ENCODE measurements at places on chromosomes 7 and 10. TPM values are rescaled to one million over a fixed set of nuclear protein-coding genes. Genes with fewer than 3 reads are reported as not detected.

- DNase-seq, result peak; percentile 92
These were observed at the start of gene ZMIZ1 for GRCh38 chr10:79068562-79069324. Gene ZMIZ1 (plus strand): TSS chr10:79068966. CDS start chr10:79201633, 132,667 bp downstream.

- DNase-seq, result no peak
These were observed 409 bp downstream of the DNMBP start for GRCh38 chr10:100009283-100009792.

- DNase-seq, result no peak
These were observed 116.4 kb downstream of the C10orf105 start for GRCh38 chr10:71603150-71603549.

DNA sequence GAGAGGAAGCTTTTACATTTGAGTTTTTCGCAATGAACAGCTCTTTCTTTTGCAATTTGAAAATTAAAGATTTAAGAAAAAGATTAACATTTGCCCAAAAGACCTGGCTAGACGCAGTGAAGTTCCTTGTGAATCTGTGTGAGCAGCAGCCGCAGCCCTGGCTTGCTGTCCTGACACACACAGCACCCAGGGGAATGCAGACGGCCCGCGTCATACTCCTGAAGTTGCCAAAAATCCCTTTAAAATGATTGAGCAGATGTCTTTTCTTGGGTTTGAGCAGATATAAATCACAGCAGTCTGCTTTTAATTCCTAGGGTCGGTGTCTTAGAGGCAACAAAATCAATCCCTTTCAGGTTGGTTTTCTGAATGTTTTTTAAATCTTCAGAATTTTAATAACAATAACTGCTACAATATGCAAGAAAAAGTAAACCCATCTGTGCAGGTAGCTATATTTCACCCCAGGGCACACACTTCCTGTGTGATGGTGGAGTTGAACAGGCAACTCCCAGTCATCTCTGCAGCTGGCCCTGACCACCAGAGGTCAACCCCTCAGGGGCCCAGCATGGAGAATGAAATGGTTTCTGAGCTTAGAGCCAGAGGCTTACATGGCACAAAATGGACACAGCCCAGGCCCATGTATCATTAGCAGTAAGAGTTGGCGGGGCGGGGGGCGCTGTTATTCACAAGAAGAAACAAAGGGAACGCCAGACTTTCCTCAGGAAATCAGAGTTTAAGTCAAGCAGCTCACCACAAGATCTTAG lies 32.2 kb upstream of the TRIL start:
- no peak for DNase-seq

Gene STARD3NL
- total RNA-seq, result 39.7 TPM

Gene SAP25
- 6.4 TPM for total RNA-seq

Gene PARD3
- total RNA-seq, result 67.1 TPM

DNA sequence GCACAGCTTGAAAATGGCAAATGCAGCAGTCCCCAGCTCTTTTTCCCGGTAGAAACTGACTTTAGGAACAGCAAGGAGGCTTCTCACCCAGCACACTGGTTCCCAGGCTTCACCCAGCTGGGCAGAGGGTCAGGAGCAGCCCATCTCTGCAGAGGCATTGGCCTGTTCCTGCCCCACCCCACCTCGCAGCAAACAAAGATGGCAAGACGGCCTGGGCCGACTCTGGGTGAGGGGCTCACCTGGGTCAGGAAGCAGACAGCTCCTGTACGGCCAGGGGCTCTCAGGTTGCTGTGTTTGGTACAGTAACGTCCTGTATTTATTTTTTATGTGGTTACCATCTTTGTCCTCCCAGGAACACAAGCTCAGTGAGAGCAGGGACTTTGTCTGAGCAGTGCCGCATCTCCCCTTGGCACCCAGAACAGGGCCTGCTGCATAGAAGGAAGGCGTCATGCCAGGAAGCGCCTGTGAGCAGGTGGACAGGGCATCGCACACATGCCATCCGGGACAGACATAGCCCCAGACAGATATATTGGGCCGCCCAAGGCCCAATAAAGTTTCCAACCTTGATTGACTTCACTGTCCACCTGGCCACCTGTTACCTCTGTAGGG lies 585.0 kb upstream of the FOXK1 start:
- no peak for DNase-seq

DNA sequence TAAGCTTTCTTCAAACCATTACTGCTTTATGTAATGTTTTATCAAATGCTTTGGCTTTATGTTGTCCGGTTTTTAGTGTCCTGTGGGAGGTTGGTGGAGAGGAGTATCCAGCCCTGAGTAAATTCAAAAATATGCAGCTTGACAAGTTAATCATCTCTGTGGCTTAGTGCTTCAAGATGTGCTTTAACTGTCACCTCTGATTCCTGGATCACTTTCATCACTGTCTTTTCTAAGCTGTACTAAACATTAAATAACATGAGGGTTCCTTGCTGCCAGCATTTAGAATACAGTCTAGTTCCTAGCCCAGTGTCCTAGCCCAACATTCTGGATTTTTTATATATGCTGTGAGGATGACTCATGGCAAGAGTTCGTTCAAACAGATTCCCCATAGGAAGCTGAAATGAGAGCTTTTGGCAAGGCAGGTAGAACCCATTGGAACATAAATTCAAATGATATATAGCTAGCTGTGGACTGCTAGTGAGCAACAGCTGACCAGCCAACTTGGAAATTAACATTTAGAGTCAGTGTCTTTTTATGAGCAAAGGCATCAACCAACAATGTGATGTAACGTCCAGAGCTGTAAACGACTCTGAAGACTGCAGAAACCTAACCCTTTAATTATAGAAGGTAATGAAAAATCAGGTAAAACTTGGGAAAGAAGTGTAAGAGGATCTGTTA lies 80.6 kb upstream of the OIT3 start:
- DNase-seq, result no peak

GRCh38 chr10:110709444-110709828 lies 65.3 kb downstream of the RBM20 start:
- DNase-seq, result no peak

DNA sequence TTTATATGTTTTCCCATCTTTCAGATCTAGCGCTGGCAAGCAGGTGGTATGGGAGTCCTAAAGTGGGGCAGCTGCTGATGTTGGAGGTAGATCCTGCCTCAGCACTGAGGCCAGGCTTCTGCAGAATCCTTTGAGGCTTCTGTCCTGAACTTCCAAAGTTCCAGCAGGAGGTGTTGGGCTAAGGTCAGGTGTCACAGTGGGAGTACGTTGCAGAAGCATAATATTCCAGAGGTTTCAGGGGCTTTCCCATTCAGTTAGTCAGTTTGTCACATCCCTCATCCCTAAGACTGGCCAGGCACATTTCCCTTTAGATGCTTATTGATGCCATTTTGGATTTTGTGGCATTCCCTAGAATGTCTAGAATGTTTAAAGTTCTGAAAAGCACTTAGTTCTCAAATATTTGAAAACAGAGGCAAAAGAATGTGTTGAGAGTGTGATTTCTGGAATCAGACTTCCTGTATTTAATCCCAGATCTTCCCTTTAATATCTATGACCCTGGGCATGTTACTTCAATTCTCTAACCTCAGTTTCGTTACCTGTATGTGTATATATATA lies 319.1 kb upstream of the PHYHIPL start:
- no peak for DNase-seq

Gene DNAJC12
- 11.3 TPM for total RNA-seq

- no peak for DNase-seq
These were observed 107.7 kb downstream of the FAM53B start for GRCh38 chr10:124636271-124636995.

DNA sequence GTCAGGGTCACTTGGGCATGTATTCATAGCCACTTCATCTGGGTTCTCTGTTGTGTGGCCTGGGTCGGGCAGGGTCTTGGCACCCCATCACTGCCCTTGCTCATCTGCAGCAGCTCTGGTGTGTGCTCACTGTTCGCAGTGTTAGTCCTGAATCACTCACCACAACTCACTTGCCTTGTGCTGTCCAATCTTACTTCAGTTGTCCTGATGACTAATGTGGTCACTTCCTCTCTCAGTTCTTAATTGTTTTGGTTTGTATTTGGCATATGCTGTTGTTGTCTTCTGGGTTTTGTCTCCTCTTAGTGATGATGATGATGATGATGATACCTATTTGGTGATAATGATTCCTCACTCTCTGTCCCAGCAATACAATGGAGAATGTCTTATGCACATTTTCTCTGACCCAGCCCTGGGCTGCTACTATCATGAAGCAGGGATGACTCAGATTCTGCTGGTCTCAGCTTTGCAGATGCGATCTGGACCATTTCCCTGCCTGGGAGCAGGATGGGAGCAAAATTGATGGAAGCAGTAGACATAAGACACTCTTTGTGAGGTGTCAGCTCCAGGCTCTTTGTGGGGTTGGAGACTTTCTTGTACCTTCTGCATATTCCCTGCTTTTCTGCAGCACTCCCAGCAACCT lies 17.0 kb downstream of the ADRA2A start:
- DNase-seq, result no peak

Gene SGMS1
- total RNA-seq, result 47.1 TPM

DNA sequence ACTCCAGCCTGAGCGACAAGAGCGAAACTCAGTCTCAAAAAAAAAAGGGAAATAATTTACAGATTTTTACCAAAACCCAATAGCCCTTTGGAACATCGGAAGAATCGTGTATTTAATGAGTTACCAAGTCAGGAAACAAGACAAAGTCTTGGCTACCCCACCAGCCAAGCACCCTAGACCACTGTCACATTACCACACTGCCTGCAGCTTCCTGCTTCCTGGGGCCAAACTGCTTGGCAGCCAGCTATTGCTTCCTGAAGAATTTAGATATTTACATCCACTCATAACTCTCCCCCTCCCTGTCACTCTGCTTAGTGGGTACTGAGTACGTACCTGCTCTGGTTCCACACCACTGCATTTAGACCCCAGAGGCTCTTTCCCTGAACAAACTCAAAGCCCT lies 14.1 kb upstream of the TNPO3 start:
- no peak for DNase-seq

DNA sequence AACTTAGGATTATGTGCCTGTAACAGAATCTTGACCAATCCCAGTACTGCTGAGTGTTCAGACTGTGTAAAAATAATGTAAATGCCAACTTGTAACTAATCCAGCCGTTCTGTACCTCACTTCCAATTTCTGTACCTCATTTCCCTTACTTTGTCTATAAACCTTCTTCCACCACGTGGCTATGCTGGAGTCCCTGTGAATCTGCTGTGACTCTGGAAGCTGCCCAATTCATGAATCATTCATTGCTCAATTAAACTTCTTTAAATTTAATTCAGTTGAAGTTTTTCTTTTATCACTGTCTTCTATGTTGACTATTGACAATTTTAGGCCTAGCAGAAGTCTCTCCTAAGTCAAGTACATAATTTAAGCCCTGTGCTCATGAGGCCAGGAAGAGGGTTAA lies 215.3 kb upstream of the RHOBTB1 start:
- DNase-seq, result no peak

- DNase-seq, result no peak
These were observed 51.1 kb downstream of the LMTK2 start for GRCh38 chr7:98157761-98158160.

- no peak for DNase-seq
These were observed 18.9 kb downstream of the HYCC1 start for GRCh38 chr7:22995011-22995410.

Gene UCMA
- not detected for total RNA-seq

DNA sequence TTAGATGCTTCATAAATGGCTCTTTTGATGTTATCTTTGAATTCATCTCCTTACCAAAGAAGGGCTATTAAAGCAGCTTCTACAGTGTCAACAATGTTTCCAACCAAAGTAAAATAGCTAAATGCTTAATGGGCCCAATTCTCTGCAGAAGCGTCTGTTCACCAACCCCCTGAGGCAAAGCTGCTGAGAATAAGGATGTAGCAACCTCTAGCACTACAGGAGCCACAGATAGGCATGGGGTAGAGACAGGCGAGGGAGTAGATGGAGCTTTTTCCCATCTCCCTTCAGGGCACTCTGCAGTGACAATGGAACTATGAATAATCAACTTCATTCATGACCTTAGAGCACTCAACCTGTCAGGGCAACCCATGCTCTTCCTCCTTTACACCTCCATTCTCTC lies 134.1 kb downstream of the FZD1 start:
- DNase-seq, result no peak

DNA sequence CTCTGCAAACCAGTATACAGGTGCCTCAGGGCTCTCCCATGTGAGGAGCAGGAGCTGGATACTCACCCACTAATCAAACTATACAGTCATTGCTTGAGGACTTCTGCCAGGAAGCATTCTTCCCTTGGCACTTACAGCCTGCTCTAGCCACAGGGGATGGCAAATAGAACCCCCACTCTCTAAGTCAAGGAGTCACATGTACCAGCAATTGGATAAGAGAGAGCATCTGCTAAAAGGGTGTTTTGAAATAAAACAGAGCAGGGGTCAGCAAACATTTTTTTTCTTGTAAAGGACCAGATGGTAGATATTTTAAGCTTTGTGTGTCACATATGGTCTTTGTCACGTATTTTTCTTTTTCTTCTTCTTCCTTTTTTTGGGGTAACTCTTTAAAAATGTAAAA lies 865.2 kb upstream of the GHITM start:
- no peak for DNase-seq

DNA sequence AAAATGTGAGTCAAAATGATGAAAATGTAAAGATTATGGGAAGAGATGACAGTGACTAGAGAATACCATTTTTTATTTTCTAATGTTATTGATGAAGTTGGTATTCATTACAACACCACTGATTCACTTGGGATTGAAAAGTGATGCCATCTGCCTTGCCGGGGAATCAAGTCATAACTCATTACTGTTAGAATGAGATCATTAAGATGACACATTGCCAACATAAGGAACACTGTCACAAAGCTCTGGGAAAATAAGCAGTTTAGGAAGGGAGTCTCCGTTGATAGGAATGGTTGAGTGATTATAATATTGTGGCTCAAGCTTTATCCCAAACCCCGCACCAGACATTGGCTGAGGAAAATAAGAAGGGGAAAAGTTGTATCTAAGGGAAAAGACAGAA lies 121.5 kb upstream of the PLPP4 start:
- no peak for DNase-seq

DNA sequence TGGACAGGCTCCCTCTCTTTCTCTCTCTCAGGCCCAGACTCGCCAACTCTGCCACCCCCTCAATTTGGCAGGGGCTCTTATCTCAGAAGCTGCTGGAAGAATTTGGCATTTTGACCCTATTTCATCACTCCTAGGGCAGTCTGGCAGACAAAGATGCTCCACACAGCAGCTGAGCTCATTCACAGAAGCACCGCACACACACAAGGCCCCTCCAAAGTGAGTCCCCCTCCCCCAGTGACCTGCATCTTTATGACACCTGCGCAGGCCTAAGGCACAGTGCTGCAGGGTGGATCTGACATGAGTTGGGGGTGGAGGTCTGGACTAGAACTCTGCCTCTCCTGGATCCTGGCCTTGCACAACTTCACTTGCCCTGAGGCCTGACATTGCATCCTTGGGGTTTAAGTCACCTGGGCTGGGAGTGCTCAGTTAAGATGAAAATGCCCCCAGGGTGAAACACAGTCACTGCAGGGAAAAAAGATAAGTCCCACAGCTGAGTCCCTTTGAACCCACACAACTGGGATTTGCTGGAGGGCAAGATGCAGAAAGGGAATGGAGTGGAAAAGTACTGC lies 41.1 kb upstream of the DUSP5 start:
- DNase-seq, result no peak

DNA sequence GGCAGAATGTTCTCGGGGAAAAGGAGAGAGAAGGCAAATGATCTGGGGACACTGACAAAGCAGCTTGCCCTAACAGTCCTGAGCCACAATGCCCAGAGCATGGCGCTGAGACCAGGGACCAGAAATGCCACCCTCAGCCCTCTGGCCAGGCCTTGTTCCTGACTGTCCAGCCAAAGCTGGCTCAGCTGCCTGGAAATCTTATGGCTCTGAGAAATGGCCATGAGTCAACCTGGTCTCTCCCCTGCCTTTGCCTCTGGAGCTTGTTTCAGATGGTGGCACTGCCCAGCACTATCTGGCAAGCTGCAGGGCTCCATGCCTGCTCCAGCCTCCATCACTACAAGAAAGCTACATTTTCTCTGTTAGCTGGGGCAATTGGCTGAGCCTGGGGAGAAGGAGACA lies 90.5 kb upstream of the PLXNA4 start:
- no peak for DNase-seq

Gene NEUROG3
- not detected for total RNA-seq

Measured in ovary (tissue), 10 donors.